Pancreas (tissue), 10 donors: ENCODE measurements at places on chromosomes 12 and 14. TPM values are rescaled to one million over a fixed set of nuclear protein-coding genes. Genes with fewer than 3 reads are reported as not detected.

- no peak for DNase-seq
These were observed 613 bp downstream of the DUSP16 start for GRCh38 chr12:12562016-12562483.

DNA sequence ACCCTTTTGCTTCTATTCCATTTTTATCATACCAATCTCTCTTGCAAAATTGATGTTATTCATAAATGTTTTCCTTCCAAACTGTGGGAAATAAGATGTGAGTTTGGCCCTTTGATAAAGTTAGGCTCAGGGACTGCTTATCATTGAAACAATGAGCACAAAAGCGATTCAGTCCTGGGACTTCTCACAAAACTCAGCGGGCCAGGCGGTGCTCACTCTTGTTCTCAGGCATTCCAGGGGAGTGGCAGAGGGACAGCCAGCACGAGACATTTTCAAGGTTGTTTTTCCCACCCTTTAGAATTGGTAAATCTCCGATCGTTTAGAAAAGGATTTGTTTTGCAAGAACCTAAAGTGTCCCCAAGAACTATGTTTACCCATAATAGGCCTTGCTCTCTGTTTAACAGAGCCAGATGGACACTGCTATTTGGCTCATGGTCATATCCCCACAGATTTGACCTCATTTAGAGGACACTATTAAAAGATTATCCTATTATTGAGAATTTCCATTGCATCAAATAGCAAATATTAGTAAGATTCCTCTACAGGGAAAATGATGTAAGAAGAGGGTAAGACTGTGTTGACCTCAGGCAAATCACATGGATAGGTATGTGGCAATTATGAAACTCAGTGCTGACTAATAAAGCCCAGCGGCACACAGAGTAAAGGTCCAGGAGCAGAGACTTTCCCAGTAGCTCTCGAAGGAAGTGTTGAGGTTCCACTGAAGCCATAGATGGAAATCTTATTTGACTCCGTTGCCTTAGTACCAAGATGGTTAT, 102.7 kb upstream of the USP44 start:
- no peak for DNase-seq

GRCh38 chr14:90714811-90715210, 101.4 kb downstream of the TTC7B start:
- no peak for DNase-seq

- no peak for DNase-seq
These were observed 48.7 kb upstream of the CDKN3 start for GRCh38 chr14:54348001-54348611.

IAPP gene
- 2.2 TPM for total RNA-seq
